A172 (cell line): ENCODE measurements at places on chromosomes 2 and 18. TPM values are rescaled to one million over a fixed set of nuclear protein-coding genes. Genes with fewer than 3 reads are reported as not detected.
A peak's percentile ranks its signal among the peaks of the same experiment; 100 is the strongest.

DNA sequence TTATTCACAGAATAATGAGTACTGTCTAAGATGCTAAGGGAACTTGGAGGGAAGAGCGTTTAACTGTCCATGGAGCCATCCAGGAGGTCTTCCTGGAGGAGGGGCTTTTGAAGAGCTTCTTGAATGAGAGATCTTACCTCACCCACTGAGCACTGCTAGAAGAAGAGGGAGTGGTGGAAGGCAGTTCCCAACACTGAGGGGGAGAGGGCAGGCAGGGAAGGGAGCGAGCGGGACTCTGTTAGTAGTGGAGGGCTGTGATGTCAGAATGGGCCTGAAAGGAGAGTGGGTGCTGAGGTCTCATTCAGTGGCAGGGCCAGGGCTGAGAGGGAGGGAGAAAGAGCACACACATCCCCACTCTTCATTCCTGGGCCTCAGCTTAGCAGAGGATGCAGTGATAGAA is 65.0 kb downstream of the NCK2 start:
- no peak for DNase-seq

AGBL5 gene
- total RNA-seq = 41.4 and 44.3 TPM in 2 replicates

BCL2 gene
- total RNA-seq = 2.5 and 3.7 TPM in 2 replicates

UGT1A5 gene
- total RNA-seq = not detected in 2 replicates

APCDD1 gene
- total RNA-seq = not detected in 2 replicates

DNA sequence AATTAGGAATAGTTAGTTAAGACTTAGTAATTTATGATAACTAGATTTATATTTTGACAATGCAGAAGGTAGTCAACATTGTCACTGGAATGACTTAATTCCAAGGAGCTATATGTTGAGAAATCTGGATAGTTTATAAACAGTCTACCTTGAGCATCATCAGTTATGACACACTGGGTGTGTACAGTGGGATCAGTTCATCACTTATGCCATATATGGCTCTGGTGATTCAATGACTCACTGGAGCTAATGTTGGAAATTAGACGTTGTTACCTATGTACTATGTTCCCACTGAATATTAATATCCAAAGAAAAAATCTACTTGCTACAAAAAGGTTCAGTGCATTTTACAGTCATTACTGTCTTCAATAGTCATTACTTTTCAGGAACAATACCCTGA is 34.0 kb upstream of the ITPRID2 start:
- peak; percentile 30 for DNase-seq

GRCh38 chr2:184119989-184120800 is 478.1 kb upstream of the ZNF804A start:
- DNase-seq = no peak

REG3G gene
- total RNA-seq = not detected in 2 replicates

DNA sequence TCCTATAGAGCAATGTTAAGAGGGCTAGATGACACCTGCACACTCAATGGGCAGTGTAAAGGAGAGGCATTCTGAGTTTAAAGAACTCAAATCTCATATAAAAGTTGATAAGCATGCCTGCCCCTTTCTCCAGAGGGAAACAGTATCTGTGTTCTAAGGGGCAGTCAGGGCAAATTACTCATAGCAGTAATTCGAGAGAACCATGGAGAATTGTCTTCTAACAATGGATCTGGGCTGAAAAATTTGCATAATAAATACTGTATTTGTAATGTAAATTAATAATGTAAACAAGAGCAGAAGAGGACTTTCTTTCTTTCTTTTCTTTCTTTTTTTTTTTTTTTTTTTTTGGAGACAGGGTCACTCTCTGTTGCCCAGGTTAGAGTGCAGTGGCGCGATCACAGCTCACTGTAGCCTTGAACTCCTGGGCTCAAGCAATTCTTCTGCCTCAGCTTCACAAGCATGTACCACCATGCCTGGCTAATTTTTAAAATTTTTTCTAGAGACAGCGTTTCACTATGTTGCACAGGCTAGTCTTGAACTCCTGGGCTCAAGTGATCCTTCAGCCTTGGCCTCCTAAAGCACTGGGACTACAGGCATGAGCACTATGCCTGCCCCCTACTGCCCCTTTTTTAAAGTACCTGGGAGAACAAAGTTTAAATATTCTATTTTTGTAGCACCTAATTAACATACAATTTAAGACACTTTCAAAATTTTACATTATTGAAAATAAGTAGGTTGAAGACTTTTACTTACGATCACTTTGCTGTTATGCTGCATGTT is 70.6 kb downstream of the OTX1 start:
- no peak for DNase-seq

GRCh38 chr18:74286106-74286855 is 5.5 kb downstream of the CYB5A start:
- no peak for DNase-seq

GRCh38 chr2:102366406-102367112 is 11.0 kb downstream of the IL18R1 start:
- no peak for DNase-seq

AFTPH gene
- 24.1 and 30.6 TPM in 2 replicates for total RNA-seq

DNA sequence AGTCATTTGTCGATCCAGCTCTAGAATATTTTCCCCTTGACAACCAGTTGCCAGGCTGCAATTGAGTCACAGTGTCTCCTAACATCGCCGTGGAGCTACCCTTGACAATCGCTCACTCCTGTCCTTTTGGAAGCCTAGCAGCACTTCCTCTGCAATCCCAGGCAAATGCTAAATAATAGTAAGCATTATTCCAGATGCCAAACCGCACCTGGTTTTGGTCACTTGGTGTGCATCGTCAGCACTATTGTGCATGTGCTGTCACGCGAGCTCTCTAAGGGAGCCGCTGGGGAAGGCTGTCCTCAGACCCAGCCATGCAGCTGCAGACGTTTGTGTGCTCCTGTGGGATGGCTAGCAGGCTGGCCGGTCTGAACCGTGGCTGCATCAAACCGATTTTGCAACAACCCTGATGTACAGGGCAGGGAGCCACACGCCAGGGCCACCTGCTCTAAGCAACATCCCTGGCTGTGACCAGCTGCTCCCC is 549.5 kb upstream of the ID2 start:
- DNase-seq = no peak

DNA sequence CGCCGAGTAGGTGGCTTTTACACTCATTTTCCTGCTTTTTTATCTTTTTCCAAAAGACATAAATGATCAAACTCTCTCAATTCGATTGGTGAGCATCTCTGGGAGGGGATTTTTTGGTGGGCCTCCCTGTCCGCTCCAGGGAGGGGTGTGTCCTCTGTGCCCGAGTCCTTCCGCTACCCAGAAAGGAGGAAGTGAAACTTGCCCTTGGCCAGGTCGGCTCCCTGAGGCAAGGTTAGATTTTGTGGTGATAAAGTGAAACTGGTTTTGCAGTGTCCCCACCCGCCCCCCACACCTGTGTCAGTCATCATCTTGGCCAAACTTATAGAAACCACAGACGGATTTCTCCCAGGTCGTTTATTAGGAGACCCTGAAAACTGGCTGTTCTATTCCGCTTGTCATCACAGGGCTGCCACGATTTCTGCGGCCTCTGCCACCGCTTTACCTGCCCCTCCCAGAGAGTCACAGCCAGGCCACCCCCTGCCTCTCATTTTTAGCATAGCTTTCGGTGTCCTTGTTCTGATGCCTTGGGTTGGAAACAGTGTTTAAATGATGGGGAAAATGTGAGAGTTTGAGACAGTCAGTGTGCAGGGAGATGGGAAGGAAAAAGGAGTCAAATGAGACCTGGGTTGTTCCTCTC is 93.6 kb downstream of the SH3BP4 start:
- no peak for DNase-seq

FIGLA gene
- not detected in 2 replicates for total RNA-seq

DNA sequence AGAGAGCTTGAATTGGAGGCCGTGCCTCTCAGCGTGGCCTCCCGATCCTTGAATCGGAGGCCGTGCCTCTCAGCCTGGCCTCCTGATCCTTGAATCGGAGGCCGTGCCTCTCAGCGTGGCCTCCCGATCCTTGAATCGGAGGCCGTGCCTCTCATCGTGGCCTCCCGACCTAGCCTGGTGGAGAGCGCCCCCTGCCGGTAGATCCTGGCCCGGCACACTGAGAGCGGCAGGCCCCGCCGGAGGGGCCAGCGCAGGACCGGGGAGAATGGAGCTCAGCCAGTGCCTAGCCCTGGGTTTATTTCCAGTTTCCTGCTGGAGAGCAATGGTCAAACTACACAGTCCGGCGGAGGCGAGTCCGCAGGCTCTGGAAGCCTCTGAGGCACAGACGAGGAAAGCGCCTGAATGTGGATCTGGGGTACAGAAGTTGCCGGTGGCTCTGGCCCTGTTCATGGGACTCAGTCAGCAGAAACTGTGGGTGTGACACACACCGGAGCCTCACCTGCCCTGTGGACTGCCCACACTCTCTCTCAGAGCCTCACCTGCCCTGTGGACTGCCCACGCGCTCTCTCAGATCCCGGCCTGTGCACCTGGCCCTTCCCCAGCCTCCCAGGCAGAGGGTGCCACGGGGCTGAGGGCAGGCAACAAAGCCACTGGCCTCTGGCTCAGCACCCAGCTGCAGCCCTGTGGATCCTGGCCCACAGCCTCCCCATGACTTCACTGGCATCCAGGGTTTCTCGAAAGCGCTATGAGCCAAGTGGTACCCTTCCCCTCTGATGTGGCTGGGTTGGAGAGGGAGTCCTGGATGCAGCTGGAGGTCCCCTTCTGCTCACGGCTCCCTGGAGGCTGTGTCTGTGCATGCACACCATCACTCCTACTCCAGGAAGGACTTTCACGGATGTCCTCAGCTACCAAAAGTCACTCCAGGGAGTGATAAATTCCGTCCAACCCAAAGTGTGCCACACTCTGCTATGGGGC is 1.5 kb downstream of the IL36B start:
- no peak for DNase-seq
